Hematopoietic multipotent progenitor cell treated with erythropoietin and hydrocortisone succinate and interleukin-3 and kit ligand, for 8 days (in vitro differentiated cells): ENCODE measurements at places on chromosomes 3 and 15.

GRCh38 chr3:169060037-169060436 is 603.5 kb downstream of the MECOM start:
- DNase-seq = no peak

DNA sequence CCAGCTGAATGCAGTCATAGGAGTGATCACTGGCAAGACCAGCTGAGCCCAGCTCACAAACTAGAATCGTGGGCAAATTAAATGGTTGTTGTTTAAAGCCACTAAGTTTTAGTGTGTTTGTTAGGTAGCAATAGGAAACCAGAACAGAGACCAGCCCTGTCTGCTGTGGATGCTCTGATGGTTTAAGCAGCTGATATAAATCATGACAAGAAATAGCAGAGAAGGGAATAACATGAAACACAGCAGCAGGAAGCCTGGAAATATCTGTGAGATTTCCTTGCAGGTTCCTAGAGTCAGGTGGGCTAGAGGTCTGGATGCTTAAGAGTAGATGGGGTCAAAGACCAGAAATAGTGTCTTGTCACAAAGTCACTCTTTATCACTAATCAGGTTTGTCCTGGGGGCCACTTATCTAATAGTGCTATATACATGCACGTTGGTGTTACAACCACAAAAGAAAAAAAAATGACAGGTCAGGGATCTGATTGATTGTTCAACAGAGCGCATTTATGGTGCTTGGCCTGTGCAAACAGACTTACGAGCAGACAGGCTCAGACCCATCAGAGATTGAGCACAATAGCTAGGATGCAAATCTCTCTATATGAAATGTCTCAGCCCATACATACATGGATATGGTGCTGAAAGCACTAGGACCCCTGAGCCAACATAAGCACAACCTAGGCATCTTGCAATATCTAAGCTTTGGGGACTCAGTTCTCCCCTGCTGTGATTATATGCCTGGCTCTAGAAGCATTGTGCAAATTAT is 967.7 kb downstream of the AGBL1 start:
- DNase-seq = no peak

DNA sequence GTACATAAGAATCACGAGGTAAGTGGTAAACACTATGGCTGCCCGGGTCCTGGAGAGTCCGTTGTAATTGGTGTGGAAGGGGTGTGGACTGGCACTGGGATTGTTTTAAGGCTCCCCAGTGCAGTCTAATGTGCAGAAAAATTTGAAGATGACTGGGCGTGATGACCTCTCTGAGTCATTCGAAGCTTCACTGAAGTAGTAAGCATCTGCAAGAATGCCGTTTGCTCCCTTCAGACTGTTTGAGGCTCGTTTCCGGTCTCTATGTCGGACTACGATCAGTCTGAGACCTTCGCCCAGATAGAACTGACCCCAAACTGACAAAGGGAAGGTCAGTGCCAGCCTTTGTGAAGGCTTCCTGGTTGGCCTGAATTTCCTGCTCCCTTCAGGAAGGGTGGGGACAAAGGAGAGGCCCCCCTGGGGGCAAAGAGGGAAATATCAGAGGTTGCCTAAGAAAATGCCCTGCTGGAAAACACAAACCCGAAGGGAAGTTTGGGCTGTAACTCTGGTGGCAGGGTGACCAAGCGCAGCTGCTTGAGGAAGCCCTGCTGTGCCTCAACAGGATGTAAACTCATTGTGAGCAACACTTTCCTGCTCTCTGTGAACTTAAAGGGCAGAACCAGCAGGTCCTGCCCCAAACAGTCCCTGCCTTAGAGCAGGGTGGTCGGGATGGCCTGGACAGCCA is 34.6 kb downstream of the BTD start:
- no peak for DNase-seq

- no peak for DNase-seq
These were observed 152.3 kb downstream of the CACNA1D start for GRCh38 chr3:53646723-53647122.

DNA sequence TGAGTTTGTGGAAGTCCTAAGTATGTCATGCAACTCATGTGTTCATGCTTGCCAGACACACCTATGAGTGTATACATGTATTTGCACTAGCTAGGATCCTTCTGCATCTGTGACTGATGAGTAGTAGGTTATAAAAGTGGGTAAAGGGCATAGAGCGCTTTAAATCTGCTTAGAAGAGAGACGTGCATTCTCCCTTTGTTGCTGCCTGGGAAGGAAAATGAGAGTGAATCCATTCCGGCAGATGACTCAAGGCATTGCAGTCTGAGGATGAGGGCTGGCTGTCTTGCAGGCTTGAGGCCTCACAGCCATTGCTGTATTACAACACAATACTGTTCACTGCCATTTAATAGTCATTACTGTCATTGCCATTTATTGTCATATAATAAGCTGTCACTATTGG is 120.8 kb upstream of the UMPS start:
- no peak for DNase-seq
